ENCODE measurements at places on chromosomes 1 and 21. TPM values are rescaled to one million over a fixed set of nuclear protein-coding genes. Genes with fewer than 3 reads are reported as not detected.

DNA sequence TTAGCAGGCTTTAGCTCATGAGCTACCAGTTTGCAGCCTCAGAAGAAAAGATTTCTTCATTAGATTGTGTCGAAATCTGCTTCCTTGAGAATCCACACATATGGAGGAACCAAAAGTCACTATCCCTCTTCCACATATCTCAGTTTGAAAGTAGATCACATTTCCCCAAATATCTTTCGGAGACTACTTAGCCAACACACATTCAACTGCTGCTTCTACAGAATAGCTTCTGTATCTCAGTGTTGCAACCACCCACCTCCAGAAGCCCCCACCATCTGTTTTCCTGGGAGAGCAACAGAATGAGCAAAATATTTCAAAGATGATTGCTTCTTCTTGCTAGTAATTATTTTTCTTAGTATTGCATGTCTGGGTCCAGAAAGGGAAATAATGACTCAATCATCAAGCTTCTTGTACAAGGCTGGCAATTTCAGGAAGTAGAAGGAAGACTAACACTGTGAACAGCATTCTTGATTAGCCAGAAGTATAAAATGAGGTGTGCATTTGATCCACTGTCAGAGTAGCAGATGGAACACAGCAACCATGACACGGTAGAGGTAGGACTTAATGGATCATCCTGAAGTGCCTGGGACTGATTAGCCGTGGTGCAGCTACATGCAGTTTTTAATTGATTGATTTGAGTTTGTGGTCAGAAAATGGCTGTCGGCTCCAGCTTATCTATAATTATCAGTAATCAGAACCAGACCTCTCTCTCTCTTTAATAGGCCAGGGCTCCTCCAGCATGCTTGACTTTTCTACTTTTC, 24.9 kb downstream of the ZC3H11B start:
- DNase-seq, result no peak
- peaks cover 2% of the 10 kb centered on the region for H3K4me1 ChIP-seq
- H3K27ac ChIP-seq, result no peak overlapping the region

DNA sequence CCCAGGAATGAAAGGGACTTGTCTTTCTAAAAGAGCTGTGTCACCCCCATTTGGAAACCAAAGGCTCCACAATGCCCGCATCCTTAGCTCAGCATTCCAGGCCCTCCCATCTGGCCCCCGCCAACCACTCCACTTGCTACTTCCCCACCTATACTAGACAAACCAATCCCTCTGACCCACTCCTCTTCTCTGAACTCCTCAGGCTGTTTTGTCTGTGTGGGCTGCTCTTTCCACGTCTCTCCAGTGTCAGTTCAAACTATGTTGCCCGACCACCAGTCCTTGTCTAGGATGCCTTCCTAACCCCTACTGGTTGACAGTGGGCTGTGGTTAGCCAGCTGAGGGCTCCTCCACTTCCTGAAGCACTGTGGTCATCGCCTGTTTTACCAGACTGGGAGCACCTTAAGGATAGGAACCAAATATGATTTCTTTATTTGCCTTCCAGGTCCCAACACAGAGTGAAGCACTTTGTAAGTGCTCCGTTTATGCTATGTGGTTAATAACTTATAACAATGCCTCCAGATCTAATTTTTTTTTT, 8.1 kb upstream of the COA7 start:
- H3K27me3 ChIP-seq, result no peaks in the 10 kb centered on the region
- H3K4me3 ChIP-seq, result no peak overlapping the region
- DNase-seq, result no peak
- peaks cover 9% of the 10 kb centered on the region for H3K4me1 ChIP-seq
- no peak overlapping the region for H3K27ac ChIP-seq

GRCh38 chr1:179706339-179706941, 36.7 kb upstream of the FAM163A start:
- DNase-seq, result no peak
- no peaks in the 10 kb centered on the region for H3K36me3 ChIP-seq
- H3K27me3 ChIP-seq, result no peaks in the 10 kb centered on the region
- H3K4me1 ChIP-seq, result no peaks in the 10 kb centered on the region

- DNase-seq, result no peak
- H3K27ac ChIP-seq, result peak overlapping the region; percentile 77
- H3K36me3 ChIP-seq, result no peaks in the 10 kb centered on the region
- no peak overlapping the region for H3K4me3 ChIP-seq
- H3K4me1 ChIP-seq, result peaks cover 48% of the 10 kb centered on the region
Observed at GRCh38 chr1:94044290-94044790, 76.6 kb downstream of the ABCA4 start.

The TMEM269 gene
- 0.09 TPM for total RNA-seq

The UBXN11 gene
- total RNA-seq, result 57.4 TPM

GRCh38 chr1:214830941-214831340, 227.9 kb downstream of the CENPF start:
- no peaks in the 10 kb centered on the region for H3K4me1 ChIP-seq
- H3K27me3 ChIP-seq, result no peaks in the 10 kb centered on the region
- no peak for DNase-seq
- H3K27ac ChIP-seq, result no peak overlapping the region
- H3K36me3 ChIP-seq, result no peaks in the 10 kb centered on the region

- H3K27ac ChIP-seq, result peak overlapping the region; percentile 99
- peaks cover under 1% of the 10 kb centered on the region for H3K36me3 ChIP-seq
Observed at GRCh38 chr1:185156288-185156853, 382 bp downstream of the TRMT1L start.

GRCh38 chr1:233320023-233320422, 7.5 kb upstream of the MAP3K21 start:
- no peaks in the 10 kb centered on the region for H3K4me1 ChIP-seq
- no peak overlapping the region for H3K27ac ChIP-seq
- no peaks in the 10 kb centered on the region for H3K27me3 ChIP-seq
- H3K36me3 ChIP-seq, result no peaks in the 10 kb centered on the region

DNA sequence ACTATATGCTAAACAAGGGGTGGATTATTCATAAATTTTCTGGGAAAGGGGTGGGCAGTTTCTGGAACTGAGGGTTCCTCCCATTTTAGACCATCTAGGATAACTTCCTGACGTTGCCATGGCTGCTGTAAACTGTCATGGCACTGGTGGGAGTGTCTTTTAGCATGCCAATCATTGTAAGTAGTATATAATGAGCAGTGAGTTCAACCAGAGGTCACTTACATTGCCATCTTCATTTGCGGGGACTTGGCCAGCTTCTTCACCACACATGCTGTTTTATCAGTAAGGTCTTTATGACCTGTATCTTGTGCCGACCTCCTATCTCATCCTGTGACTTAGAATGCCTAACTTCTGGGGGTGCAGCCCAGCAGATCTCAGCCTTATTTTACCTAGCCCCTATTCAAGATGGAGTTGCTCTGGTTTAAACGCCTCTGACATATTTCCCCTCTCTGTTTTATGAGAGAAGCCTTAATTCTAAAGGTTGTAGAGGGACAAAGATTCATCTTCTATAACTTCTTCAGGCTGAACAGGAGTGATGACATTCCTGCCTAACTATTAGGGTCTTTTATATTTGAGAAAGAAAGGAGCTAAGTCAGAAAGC, 60.4 kb downstream of the DIP2A start:
- H3K27me3 ChIP-seq, result no peaks in the 10 kb centered on the region
- no peak overlapping the region for H3K27ac ChIP-seq

DNA sequence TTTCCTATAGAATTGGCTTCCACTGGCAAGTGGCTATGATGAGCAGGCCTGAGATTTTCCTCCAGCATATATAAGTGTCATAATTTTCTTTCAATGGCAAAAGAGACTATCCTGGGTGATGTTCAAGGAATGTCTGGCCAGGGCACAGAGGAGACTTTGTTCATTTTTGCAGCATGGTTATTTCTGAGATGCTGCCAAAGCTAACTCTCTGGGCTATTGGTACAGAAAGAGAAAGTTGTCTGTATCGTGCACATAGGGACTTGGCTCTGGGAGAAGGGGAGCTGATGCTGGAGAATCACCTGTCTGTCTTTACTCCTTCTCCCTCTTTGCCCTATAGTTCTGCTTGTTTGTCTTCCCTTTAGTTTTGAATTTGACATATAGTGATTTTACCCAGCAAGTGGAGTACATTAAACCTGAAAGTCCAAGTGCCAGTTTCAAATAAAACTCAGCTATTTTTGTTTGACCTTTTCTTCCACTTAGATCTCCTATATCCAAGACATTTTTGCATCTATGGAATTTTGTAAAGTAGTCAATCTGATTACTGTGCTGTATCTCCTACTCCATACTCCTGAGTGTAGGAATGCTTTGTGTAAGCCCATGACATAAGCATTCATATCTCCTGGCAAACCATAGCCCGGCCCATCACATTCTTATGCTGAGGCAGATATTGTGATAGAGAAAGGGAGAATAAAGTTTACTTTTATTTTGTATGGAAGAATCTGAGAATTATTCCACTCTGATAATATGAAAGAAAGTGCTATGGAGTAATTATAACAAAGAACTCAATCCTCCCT, 3.9 kb downstream of the FNDC7 start:
- no peak for DNase-seq
- no peak overlapping the region for H3K27ac ChIP-seq
- no peaks in the 10 kb centered on the region for H3K36me3 ChIP-seq
- no peaks in the 10 kb centered on the region for H3K4me1 ChIP-seq
- H3K27me3 ChIP-seq, result no peaks in the 10 kb centered on the region

DNA sequence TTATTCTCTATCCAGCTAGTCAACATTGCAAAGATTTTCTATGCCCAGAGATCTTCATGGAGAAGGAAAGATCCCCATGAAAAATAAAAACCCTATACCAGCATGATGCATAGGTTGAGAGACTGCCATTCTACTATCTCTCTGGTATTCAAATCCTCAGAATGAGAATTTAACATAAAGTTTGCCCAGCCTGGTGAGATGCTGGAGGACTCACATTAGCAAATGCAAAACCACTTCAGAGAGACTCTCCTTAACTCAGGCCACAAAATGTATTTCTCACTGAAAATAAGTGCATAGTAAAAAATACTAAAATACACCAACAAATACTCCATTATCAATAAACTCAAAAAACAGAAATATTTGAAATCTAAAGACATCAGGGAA, 430.0 kb upstream of the RUNX1 start:
- no peak overlapping the region for H3K27ac ChIP-seq
- H3K4me1 ChIP-seq, result peaks cover 6% of the 10 kb centered on the region
- H3K27me3 ChIP-seq, result no peaks in the 10 kb centered on the region

DNA sequence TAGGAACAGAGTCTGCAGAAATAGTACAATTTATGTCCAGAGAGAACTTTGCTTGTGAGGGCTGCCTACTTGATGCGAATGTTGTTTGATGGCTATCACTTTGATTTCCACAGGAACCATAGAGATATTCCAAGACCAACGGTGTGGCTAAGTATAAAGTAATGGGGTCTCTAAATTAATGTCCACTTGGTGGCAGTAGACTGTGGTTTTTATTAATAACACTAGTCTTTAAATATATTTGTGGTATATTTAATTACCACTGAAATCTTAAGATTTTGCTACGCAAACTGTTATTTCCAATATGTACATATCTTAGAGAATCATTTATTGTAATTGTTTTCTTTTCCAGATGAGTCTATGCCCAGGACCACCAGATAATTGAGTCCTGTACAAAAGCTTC, 647.9 kb downstream of the PLA2G4A start:
- H3K4me1 ChIP-seq, result no peaks in the 10 kb centered on the region
- DNase-seq, result no peak
- H3K4me3 ChIP-seq, result no peak overlapping the region
- H3K36me3 ChIP-seq, result no peaks in the 10 kb centered on the region
- no peaks in the 10 kb centered on the region for H3K27me3 ChIP-seq

GRCh38 chr1:223143537-223144248, 645 bp upstream of the TLR5 start:
- H3K27me3 ChIP-seq, result no peaks in the 10 kb centered on the region
- H3K4me1 ChIP-seq, result peaks cover 18% of the 10 kb centered on the region
- H3K27ac ChIP-seq, result peak overlapping the region; percentile 63
- peak overlapping the region; percentile 49 for H3K4me3 ChIP-seq
- DNase-seq, result peak; percentile 56

The FLG2 gene
- total RNA-seq, result not detected

The MSH4 gene
- not detected for total RNA-seq

Measured in upper lobe of left lung (tissue), 6 donors.